Fibroblast of skin of right quadriceps (primary cell): ENCODE measurements at places on chromosomes 12 and 14.

DNA sequence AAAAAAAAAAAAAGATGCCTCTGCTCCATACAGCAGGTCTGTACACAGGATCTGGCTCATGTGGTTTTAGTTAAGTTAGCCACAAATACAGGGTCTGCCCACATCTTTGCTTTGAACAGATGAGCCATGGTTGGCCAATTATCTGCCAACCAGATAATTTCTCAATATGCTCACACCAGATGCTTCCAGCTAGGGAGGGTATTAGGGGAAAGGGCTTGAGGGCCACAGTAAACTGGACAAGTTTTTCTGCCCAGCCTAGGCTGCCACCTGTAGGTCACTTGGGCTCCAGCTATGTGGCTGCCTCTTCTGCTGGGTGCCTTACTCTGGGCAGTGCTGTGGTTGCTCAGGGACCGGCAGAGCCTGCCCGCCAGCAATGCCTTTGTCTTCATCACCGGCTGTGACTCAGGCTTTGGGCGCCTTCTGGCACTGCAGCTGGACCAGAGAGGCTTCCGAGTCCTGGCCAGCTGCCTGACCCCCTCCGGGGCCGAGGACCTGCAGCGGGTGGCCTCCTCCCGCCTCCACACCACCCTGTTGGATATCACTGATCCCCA, 776 bp downstream of the RDH5 start:
- DNase-seq = peak; percentile 85

DNA sequence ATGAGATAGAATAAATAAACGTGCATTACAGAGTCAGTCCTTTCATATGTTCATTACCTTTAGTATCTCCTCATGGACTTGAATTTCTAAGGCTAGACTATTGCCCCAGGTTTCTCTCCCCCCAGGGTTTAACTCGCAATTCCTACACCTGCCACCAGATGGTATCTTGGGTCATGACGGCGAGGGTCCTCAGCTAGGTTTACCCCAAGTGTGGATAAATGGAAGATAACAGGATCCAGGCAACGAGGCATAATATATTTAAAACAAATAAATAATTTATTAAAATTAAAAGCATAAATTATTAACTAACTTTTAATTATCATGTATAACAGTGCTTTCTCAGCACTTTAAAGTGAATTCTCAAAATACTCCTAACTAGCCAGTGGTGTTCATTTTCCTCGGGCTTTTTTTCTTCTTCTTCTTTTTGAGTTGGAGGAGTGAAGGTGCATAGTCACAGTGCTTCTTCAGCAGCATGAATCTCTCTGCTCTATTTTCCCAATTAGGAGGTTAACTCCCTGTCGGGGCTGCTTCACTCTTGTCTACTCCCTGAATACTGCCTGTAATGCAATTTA, 243.5 kb upstream of the CAND1 start:
- DNase-seq = peak; percentile 24

GRCh38 chr14:55302367-55303124, 31.3 kb downstream of the FBXO34 start:
- DNase-seq = no peak

DNA sequence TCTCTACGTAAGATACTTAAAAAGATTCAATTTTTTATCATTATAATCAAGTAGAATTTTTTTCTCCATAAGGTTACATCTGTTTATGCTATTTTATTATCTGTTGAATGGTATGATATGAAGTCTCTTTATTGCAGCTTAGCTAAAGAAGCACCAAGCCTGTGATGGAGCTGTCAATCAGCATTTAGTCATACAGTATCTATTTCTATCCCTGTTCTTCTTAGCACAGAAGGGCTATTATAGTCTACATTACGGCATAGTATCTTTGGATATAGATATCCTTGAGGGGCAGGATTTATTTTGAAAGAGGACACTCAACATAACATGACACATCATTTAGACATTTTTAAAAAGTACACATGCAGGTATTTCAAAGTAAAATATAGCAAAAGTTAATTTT, 277.1 kb downstream of the FOXG1 start:
- DNase-seq = no peak

- DNase-seq = no peak
These were observed 227.1 kb downstream of the MSRB3 start for GRCh38 chr12:65505386-65506121.

DNA sequence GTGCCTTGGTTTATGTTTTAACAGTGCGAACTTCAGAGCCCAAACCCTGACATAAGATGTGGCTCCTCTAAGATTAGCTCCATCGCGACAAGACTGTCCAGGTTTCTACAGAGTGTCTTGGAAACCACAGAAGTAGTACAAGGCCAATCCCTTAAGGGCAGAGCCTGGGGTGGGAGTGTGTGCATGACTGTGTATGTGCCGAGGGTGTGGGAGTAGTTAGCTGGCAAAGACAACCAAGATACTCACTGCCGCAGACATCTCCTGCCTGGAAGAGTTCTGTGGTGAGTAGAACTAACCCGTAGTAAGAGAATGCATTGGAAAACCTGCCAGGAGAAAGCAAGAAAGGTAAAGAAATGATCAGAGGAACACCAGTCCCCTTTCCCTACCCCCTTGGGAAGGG, 54.1 kb downstream of the DAO start:
- DNase-seq = no peak

DNA sequence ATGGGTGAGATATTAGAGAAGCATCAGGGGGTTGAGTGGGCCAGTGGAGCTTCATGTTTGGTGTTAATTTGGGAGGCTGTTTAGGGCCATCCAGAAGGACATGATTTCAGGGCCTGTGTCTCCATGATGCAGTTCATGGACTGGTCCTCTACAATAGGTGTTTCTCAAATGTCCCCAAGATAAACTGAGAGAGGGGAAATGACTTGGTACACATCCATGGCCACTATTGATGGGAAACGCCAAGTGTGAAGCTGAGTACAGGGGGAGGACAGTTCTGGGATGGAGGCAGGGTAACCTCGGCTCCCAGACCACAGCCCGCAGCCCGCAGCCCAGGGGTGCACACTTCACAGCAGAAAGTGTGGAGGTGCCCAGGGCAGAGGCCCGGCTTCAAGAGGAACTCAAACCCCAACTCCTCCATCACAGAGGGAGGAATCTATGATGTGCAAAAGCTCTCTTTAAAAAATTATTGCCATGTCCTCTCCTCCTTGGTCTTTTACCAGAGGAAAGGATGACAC, 33.3 kb downstream of the CACNA2D4 start:
- DNase-seq = no peak

- DNase-seq = no peak
These were observed 34.6 kb downstream of the ADGRD1 start for GRCh38 chr12:130988261-130988660.

- peak; percentile 9 for DNase-seq
These were observed 115.4 kb downstream of the WIF1 start for GRCh38 chr12:65005716-65006115.

GRCh38 chr14:31718585-31718984, 157.4 kb downstream of the NUBPL start:
- no peak for DNase-seq

GRCh38 chr12:41365653-41366171, 177.6 kb downstream of the PDZRN4 start:
- no peak for DNase-seq

GRCh38 chr14:42110167-42110566, 503.5 kb downstream of the LRFN5 start:
- peak; percentile 59 for DNase-seq

GRCh38 chr12:24356240-24356804, 406.9 kb upstream of the SOX5 start:
- DNase-seq = no peak

GRCh38 chr14:55451398-55451797, 11.0 kb upstream of the TBPL2 start:
- DNase-seq = no peak

DNA sequence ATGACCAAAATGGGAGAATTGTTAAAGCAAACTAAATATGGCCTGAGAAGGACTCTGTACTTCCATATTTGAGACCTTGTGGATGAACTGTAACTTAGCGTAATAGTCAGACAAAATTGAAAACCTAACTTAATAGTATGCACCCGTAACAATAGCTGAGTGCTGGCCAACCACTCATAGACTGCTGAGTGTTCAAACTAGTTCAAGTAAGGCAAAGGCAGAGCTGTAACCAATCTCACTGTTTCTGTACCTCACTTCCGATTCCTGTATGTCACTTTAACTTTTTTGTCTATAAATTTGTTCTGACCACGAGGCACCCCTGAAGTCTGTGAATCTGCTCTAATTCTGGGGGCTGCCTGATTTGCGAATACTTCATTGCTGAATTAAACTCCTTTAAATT, 27.0 kb upstream of the OS9 start:
- no peak for DNase-seq

GRCh38 chr12:30006021-30006420, 222.3 kb upstream of the TMTC1 start:
- DNase-seq = no peak

GRCh38 chr12:2429032-2429431, 365.7 kb upstream of the FKBP4 start:
- peak; percentile 56 for DNase-seq

GRCh38 chr12:128190614-128191013, 76.4 kb upstream of the TMEM132C start:
- no peak for DNase-seq
